ENCODE measurements at places on chromosomes 7 and 10. TPM values are rescaled to one million over a fixed set of nuclear protein-coding genes. Genes with fewer than 3 reads are reported as not detected.
A peak's percentile ranks its signal among the peaks of the same experiment; 100 is the strongest.

DNA sequence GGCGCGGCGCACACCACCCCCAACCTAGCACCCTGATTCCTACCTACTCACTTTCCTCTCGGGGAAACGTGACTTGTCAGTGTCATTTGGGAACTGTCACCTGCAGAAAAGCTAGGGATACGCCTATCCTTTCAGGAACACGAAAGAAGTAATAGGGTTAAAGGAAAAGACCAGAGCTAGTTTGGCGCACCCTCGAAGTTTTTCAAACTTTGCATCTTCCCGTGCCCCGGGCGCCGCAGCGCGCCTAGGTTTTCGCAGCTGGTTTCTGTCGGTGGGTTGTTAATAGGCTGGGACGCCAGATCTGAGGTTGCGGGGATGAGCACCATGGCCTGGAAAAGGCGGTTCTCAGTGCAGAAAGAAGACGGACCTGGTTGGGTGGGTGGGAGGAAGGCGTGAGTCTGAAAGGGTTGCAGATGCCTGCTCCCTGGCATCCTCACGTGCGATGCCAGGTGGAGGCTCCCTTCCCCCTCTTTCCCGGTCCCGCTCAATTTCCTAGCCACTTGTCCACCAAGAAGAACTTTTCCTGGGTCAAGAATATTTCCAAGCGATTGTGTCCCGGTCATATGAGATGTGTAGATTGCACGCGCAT is 568 bp upstream of the MEOX2 start:
- DNase-seq, result no peak

GRCh38 chr10:3523309-3524050 is 261.5 kb downstream of the KLF6 start:
- DNase-seq, result no peak

DNA sequence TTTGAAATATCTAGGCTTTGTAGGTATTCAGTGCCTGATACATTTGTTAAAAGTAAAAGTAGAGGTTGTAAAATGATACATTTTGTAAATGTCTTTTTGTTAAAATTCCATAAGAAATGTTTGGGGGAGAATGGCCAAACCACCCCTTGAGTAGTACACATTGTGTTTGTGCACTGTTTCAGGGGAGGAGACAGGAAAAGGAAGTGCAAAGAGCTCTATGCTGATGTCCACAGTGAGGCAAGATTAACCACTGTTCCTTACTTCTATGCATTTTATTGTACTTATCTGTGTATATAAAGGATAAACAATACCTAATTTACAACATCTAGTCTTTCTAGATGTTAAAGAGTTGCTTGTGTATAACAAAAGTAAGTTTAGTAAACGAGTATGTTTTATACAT is 7.4 kb upstream of the CYCS start:
- no peak for DNase-seq

Gene TNPO3
- 36.0 TPM for total RNA-seq

Gene MCU
- total RNA-seq, result 15.1 TPM

Gene BMS1
- total RNA-seq, result 15.0 TPM

DNA sequence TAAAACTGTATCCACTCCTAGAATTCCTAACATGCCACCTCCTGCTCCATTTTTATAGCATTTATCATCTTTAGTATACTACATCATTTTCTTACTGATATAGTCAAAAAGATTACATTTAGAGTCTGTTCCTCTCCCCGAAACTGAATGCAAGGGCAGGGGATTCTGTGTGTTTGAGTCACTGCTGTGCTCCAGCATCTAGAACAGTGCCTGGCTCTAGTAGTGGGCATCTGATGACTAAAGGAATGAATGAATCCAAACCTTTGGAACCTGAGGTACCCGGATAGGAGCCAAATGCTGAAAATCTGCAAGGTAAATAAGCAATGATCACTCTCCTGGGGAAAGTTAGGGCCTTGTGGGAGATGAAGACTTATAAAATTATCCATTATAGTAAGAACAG is 18.9 kb downstream of the GOT1 start:
- DNase-seq, result no peak

Gene DOCK4
- total RNA-seq, result 16.8 TPM

Gene LIPA
- total RNA-seq, result 19.3 TPM

- DNase-seq, result no peak
These were observed at the start of gene MYH16 for GRCh38 chr7:99272476-99273045. Gene MYH16, plus strand, starts transcription at chr7:99272839.

Gene SND1
- total RNA-seq, result 85.0 TPM

DNA sequence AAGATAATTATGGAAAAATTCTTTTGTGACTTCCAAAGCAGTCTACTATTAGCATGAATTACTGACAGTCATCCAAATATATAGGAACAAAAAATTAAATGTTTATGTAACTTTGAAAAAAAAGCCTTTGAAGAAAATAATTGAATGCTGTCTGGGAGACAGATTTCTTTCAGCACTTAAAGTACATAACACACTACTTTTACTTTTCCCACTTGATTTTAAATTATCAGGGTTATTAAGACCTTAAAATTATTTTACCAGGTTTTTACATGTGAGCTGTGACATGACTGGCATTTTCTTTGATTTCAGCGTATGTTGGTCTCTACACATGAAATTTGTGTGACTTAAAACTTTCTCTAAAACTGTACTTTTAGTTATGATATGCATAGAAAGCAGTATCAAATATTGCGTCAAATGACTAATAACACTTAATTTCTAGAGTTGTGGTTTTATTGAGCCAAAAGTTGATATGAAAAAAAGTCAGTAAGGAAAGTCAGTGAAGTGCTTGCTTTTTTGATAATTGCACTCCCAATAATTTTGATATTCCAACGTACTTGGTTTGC is 3.1 kb downstream of the PTEN start:
- DNase-seq, result no peak

GRCh38 chr7:8084836-8085235 is 116.2 kb downstream of the GLCCI1 start:
- no peak for DNase-seq

DNA sequence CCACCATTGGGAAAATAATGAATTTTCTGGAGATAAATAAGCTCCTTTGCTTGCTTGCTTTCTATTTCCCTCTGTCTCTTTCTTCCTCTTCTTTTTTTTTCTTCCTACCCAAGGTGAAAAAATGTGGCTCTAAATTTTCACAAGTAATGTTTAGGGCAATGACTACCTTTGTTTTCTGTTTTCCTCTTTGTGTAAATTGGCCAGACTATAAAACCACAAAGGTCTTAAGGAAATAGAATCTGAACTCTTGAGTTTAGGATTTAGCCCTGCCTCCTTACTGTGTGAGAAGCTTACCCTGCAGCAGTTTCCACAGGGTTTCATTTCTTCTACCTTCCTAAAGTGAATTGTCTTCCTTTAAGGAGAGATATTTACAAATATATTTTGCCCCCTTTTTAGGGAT is 330.4 kb downstream of the ARL4A start:
- no peak for DNase-seq

- DNase-seq, result no peak
These were observed 59.6 kb upstream of the ZNF32 start for GRCh38 chr10:43708262-43708661.

Gene CHRM2
- total RNA-seq, result 70.4 TPM

Gene RHEB
- total RNA-seq, result 135 TPM

Gene ANXA7
- total RNA-seq, result 113 TPM

DNA sequence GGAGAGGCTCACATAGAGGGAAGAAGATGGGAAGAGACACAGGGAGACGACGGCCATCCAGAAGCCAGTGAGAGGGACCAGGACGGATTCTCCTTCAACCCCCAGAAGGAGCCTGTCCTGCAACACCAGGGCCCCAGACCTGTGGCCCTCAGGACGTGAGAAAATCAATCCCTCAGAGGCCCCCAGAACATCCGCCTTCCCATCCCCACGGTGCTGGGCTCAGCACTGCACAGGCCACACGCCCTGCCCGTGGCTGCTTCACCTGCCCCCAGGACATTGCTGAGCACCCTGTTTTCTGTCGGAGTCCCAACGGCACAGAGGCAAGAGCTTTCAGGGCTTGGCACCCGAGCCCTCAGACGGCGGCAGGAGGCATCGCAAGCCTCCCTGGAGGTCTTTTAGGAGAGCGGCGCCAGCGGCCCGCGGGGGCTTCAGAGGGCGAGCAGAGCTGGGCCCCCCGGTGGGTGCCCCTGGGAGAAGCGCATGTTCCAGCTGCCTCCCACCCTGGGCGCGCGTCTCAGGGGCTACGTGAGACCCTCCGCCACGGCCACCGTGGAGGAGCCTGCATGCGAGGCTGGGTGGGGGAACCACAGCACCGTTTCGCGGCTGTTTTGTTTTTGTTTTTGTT is 42.8 kb downstream of the PDGFA start:
- no peak for DNase-seq

Gene ADCY1
- 5.9 TPM for total RNA-seq

Gene C1QL3
- total RNA-seq, result not detected

DNA sequence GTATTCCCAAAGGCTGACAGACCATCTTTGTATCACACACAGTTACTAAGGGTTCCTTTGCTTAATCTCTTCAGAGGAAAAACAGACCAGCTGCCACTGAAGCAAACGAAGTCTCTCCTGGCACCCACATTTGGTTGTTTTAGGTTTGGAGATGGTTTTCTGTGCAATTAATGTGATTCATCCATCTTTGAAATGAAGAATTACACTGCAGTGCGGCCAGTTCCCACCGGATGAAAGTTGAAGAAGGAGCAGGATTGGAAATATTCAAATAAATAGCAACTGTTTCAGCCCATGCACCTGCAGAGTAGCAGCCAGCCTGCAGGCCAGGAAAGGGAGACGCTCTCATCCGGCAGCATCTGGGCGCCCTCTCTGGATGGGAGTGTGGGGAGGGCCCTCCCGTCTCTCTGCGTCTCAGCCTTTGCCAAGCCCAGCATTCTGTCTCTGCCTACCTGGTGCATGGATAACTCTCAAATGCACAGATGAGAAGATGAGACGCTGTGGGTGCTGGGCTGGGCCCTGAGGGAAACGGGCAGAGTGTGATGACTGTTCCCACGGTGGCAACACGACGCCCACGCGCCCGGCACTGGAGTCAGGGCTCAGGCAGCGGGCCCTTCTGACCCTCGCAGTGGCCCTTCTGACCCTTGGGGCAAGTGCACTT is 214.0 kb downstream of the PTPRN2 start:
- no peak for DNase-seq

DNA sequence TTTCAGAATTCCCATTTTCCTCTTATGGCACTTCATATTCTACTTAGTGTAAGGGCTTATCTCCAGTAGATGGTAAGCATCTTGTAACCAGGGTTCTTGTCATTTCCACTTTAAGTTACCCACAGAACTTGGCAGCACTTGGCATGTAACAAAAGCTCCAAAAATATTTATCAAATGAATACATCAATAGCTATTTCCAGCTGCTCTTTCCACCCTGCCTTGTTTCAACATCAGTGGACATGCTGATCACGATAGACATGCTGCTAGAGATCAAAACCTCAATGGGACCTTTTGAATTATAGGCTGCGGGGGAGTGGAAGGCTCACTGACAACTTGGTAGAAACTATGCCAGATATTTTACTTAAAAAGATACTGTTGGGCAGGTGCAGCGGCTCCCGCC is 32.9 kb downstream of the HOXA1 start:
- DNase-seq, result no peak

Gene STYXL1
- 21.6 TPM for total RNA-seq

DNA sequence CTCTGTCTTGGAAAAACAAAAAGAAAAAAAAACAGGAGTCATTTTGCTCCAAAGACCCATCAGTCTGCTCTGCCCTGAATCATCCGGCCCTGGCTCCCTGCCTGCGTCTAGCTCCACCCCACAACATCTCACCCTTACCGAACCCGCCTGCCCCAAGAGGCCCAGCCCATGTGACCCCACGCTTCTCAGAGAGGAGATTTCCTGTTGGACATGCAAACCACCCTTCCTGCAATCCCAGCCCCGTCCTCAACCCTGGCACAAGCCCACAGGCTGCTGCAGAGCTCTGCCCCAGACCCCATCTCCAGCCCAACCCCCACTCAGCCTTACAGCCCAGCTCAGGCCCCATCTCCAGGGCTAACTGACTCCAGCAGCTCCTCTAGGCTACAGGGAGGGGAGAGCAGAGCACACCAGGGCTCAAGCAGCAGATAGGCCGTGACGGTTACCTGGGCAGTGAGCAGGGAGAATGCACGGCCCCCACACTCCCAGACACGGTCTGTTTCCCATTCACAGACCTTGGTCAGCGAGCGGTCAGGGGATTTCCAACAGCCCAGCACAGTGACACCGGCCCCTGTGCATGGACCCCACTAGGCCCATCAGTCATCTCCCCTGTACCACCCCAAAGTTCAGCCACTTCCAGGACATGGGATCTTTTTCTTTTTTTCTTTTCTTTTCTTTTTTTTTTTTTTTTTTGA is 69.9 kb upstream of the GTF2I start:
- DNase-seq, result peak; percentile 93

Gene FBXL15
- total RNA-seq, result 8.4 TPM

Gene PRLHR
- total RNA-seq, result not detected

- no peak for DNase-seq
These were observed 173.6 kb downstream of the PTPRN2 start for GRCh38 chr7:158414002-158414401.

Gene NPSR1
- total RNA-seq, result not detected

DNA sequence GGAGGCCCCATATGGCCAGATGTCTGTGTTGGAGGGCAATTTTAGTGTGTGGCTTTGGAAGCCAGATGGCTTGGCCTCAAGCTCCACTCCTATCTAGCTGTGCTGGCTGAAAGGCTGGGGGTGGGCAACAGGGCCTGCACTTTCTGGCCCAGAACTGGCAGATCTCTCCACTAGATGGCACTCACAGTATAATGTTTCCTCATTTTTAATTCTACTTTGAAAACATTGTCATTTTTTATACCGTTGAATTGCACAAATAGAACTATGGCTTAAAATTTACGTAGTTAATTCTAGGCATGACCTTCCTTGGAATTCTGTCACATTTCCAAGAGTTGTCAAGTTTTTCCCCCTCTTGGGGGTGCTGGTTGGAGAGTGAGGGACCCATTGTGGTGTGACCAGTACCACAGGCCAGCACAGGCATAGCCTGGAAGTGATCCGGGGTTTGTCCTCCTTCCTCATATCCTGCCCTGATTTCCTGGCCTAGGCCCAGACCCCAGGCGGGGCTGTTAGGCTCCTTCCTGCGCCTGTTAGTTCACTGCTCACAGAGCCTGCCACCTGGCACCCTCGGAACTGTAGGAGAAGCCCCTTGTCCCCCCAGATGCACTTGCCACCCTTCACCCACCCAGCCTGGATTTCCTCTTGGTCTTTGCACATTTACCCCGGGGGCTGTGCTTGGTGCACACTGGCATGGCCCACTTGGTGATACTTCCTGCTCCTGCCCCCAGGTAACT is 52.8 kb downstream of the ARHGAP22 start:
- DNase-seq, result no peak

- DNase-seq, result no peak
These were observed 428.0 kb upstream of the TPK1 start for GRCh38 chr7:145263886-145264285.

GRCh38 chr10:131187926-131188325 is 123.6 kb downstream of the TCERG1L start:
- DNase-seq, result no peak

GRCh38 chr7:65441010-65441409 is 67.4 kb downstream of the ZNF92 start:
- DNase-seq, result no peak

- no peak for DNase-seq
These were observed 116.6 kb downstream of the NKX6-2 start for GRCh38 chr10:132669208-132669861.

Measured in Right ventricle myocardium inferior (tissue), 1 donor.